ENCODE measurements at places on chromosomes 4 and X.
A peak's percentile ranks its signal among the peaks of the same experiment; 100 is the strongest.

DNA sequence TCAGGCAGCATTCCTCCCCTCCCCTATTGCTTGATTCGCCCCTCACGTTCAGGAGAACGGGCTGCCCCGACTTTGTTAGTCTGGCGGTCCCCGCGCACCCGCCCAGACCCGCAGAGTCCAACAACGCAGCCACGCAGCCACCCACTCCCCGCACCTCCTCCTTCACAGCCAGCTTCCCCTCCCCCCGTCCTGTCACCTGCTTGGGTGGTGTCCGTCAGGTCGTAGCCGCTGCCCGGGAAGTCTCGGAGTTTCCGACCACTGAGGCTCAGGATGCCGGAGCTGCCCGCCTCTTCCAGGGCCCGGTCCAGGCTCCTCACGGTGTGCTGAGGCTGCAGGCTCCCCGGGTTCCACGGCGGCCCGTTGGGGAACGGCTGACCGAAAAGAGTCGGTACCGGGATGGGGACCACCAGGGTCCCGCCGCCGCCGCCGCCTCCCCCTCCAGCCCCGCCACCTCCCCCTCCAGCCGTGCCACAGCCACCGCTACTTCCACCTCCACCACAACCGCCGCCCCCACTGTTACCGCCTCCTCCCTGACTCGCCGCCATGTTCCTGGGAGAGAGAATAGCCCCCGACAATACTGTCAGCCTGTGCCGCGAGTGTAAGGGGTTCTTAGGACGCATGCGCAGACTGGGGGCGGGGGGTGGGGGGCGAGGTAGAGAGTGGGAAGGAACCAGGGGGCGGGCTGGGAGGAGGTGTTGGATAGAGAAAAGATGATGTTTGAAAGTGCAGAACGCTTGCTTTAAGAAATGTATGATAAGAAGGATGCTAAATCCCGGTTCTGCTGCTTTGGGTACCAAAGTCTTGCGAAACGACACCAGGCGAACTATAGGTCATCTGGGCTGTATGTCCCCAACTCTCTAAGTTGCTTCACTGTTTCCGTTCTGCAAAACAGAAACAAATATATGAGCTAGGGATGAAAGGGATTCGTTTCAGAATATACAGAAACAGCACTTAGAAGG, at the start of gene LRCH2:
Gene LRCH2, minus strand, starts transcription at position 600 of the 959 bp plus-strand sequence. Its CDS starts 55 bp downstream, at position 545.
- peak; percentile 24 for DNase-seq

DNA sequence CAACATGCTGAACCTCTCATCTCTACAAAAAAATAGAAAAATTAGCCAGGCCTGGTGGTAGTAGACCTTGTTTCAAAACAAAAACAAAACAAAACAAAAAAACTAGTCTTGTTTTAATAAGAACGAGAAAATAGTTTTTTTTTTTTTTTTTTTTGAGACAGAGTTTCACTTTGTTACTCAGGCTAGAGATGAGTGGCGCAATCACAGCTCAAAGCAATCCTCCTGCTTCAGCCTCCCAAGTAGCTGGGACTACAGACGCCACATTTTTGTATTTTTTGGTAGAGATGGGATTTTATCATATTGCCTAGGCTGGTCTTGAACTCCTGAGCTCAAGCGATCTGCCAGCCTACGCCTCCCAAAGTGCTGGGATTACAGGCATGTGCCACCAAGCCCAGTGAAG, 47.7 kb upstream of the UGDH start:
- no peak for DNase-seq

- DNase-seq, result no peak
These were observed 5.6 kb downstream of the CXCL9 start for GRCh38 chr4:76001700-76002099.

DNA sequence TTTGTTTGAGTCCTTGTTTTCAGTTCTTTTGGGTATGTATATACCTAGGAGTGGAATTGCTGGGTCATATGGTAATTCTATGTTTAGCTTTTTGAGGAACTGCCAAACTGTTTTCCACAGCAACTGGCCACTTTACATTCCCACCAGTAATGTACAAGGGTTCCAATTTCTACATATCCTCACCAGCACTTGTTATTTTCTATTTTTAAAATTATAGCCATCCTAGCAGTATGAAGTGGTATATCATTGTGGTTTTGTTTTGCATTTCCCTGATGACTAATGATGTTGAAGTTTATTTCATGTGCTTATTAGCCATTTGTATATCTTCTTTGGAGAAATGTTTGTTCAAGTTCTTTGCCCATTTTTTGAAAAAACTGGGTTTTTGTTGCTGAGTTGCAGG, 39.6 kb downstream of the TMEM164 start:
- no peak for DNase-seq

GRCh38 chr4:1033840-1034551, 22.6 kb downstream of the FGFRL1 start:
- DNase-seq, result no peak

DNA sequence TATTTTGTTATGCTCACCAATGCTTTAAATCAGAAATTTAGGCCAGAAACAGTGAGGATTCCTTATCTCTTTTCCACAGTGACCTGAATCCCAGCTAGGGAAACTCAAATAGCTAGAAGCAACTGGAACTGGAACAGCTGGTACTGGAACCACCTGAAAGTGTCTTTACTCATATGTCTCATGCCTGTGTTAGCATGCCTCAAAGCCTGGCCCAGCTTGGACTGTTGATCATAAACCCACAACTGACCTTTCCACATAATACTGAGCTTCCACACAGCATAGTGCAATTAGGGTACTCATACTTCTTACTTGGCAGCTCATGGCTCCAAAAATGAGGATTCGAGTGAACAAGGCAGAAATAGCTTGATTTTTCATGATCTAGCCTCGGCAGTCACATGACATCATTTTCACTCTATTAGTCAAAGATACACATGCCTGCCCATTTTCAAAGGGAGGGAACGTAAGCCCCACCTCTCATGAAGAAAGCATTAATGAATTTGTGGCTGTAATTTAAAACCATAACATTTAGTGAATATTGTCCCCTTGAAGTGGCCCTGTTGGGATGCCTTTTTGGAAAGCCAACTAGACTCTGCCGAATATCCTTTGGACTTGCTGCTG, 80.8 kb upstream of the ACSL1 start:
- DNase-seq, result no peak

- DNase-seq, result no peak
These were observed 494 bp downstream of the SPOCK3 start for GRCh38 chr4:167233685-167234315.

- no peak for DNase-seq
These were observed 30.8 kb downstream of the DAPP1 start for GRCh38 chr4:99847362-99847976.

- no peak for DNase-seq
These were observed 59.8 kb downstream of the ZNF711 start for GRCh38 chrX:85303544-85303943.
